ENCODE measurements at places on chromosomes 1 and 21. TPM values are rescaled to one million over a fixed set of nuclear protein-coding genes. Genes with fewer than 3 reads are reported as not detected.

The DEGS1 gene
- total RNA-seq, result 39.9 TPM

GRCh38 chr21:26962621-26963181 lies 4.2 kb downstream of the ADAMTS5 start:
- DNase-seq, result no peak

DNA sequence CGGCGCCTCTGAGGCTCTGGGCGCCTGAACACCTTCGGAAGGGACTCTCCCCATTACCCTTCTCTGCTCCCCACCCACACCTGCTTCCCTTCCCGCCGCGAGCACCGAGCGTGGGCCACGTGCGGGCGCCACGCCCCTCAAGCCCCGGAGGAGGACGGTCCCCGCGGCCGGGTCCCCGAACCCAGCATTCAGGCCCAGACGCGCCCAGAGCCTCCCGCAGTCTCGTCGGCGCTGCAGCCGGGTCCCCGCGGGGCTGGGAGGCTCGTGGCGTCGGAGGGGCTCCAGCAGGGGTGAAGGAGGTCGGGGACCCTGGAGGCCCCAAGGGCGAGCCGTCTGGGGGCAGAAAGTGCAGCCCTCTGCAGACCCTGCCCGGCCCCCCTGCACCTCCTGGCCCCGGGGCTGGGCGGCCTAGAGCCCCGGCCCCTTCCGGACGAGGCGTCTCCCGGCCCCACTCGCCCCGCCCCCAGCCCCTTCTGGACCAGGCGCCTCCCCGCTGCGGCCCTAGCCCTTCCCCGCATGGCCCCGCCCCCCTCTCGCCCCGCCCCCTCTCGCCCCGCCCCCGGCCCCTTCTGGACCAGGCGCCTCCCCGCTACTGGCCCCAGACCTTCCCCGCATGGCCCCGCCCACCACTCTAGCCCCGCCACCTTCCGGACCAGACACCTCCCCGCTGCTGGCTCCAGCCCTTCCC lies 378 bp upstream of the SMIM1 start:
- peak; percentile 86 for DNase-seq

- DNase-seq, result no peak
Measured at GRCh38 chr1:20666804-20667203, 5.6 kb upstream of the DDOST start.

DNA sequence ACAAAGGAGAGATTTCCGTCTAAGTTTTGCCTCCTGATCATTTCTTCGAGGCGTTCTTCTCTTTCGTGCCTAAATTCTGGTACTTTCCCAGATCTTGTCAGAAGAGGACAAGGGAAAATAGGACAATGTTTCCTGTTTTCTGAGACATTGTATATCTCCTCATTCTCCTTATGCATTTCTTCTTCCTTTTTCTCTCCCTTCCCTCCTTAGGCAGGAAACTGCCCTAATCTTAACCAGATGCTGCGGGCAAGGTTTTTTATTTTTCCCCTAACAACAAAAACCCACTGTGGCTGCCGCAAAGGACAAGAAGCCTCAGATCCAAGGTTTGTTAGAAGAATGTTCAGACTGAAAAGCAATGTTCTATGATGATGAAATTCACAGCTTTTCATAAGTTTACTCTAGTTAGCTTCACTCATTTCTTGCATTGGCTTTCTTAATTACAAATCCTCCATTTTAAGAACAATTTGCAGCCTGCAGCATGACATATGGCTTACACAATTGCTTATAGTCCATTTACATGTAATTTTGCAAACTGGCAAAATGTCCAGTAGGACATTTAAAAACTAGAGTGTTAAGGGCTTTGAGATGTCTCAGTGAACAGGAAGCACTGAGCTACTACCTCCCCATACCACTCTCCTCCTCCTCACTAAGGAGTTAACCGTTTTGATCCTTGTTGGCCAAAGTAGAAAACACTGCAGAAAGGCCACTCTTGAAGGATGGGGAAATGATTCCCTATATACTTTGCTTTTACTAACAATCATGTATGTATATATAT lies 624 bp downstream of the CTSK start:
- no peak for DNase-seq

DNA sequence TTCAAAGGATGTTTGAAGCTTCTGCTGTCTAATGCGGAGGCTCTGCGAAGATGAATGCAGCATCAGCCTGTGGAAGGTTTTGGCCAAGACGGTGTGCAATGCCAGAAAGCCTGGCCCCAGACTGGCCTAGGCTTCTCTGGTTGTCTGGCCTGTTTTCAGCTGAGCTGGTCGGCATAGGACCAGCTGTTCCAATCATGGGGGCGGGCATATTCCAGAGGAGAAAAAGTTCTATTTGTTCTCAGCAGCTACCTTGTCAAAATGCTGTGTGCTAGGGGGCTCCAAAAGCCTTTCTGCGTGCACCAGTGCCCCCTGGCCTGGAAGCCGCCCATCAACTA lies 57.6 kb downstream of the TGFB2 start:
- DNase-seq, result no peak

The DUSP23 gene
- 12.2 TPM for total RNA-seq

GRCh38 chr1:201609661-201610318 lies 70.9 kb downstream of the NAV1 start:
- no peak for DNase-seq

The CADM3 gene
- 100 TPM for total RNA-seq

The LCE3B gene
- not detected for total RNA-seq

The SYT14 gene
- 49.5 TPM for total RNA-seq
